Stimulated activated CD4-positive, alpha-beta T cell treated with anti-CD3 and anti-CD28 coated beads, Interleukin-12 subunit alpha, Interleukin-12 subunit beta, amount 100 ng/mL, for 4 hours (primary cell): ENCODE measurements at places on chromosomes 7 and 10.

GRCh38 chr10:121596689-121597503, 1.3 kb downstream of the FGFR2 start:
- DNase-seq: no peak

GRCh38 chr10:14244147-14244546, 86.6 kb downstream of the FRMD4A start:
- DNase-seq: no peak

DNA sequence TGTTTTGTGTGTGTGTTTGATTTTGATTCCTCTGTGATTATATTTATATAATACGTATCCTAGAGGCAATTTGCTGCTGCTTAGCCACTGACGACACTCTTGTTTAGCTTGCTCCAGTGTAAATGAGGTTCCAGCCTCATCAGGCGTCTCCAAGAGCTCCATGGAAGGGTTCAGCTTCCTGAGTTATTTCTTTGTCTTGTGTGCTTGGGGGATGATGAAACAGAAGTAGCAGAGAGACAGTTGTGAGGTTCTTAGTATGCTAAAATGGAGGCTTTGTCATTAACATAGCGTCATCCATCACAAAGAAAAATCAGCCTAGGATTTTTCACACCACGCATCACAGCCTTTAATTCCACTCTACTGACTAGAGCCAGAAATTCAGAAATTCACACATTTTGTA, 85.1 kb downstream of the KLF6 start:
- no peak for DNase-seq

DNA sequence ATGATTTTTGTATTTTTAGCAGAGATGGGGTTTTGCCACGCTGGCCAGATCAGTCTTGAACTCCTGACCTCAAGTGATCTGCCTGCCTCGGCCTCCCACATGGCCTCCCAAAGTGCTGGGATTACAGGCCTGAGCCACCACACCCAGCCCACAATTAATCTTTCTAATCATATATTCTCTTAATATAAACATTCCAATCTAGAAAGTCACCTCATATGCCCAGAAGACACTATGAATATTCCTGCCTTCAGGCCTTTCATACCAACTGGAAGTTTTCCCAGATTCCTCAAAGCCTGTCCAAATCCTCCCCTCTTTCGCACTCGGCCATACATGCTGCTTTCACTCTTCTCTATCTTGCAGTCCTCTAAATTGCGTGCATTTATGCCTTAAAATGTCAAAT, 32.6 kb downstream of the PDZD8 start:
- DNase-seq: no peak

- DNase-seq: no peak
Observed at GRCh38 chr7:80318081-80318480, 183.4 kb downstream of the GNAI1 start.

DNA sequence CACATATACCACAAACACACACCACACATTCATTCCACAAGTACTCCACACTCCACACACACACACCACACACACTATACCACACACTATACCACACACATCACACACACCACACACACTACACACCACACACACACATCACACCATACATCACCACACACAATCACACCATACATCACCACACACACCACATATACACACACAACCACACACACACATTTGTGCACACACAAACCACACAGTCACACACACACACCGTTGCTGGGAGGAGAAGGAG, 112.8 kb downstream of the PTPN20 start:
- DNase-seq: no peak

- DNase-seq: no peak
Observed at GRCh38 chr7:148276314-148277041, 314.1 kb upstream of the C7orf33 start.

- no peak for DNase-seq
Observed at GRCh38 chr10:3347413-3348182, 175.0 kb upstream of the PITRM1 start.

DNA sequence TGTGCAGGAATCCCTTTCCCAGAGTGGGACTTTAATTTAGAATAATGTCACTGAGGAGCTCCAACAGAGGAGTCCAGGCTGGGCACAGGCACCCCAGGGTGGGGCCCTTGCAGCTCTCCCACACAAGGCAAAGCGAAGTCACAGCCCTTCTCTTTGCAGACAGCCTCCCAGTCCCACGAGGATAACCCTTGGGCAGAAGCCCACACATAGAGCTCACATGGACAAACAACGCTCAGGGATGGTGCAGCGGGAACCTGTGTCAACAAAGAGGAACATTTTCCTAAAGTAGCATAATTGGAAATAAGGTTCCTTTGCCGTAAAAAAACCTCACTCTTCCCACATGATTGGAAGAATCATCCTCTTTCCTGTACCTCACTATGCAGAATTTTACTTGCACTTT, 29.3 kb upstream of the GGCT start:
- DNase-seq: no peak

GRCh38 chr10:9069136-9069535, 1014.6 kb downstream of the GATA3 start:
- DNase-seq: no peak

DNA sequence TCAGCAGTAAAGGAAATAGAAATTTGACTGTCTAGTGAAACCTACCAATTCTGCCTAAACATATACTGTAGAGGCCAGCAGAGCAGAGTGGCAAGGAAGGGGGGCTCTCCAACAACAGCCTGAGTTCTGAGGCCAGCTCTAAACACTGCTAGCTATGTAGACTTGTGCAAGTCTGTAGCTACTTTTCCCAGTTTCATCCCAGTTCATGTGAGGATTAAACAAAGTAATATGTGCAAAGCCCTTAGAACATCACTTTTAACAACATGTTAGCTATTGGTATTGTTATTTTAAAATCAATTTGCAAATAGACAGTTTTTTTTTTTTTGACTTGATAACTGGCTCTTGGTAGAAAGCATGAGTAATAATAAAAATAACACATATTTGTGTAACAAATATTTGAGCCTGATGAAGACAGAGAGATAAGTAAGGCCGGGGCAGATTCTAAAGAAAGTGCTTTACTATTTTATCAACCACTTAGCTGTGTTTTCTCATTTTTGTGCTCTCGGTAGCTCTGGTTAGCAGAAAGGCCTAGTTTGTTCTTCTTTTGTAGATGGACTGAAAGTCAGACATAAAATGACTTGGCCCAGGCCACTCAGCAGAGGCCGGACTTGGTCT, 9.3 kb downstream of the CHST12 start:
- no peak for DNase-seq

DNA sequence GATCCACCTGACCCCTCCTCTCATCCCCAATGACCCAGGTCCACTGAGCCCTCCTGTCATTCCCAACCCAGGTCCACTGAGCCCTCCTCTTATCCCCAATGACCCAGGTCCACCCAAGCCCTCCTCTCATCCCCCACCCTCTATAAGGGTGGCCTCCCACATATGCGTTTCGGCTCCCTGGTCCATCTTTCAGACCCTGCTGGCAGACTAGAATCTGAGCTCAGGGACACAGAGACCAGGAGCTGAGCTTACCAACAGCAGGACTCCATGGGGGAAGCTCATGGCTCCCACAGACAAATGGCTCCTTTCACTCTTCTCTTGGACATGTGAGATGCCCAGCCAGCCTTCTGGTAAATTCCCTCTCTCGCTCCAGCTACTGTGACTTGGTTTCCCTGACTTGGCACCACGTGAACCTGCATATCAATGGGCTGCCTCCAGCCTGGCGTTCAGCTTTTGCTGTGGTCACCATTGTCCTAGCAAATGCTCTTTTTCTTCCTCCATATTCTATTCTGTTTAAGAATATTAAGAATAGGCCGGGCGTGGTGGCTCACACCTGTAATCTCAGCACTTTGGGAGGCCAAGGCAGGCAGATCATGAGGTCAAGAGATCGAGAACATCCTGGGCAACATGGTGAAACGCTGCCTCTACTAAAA, 24.8 kb upstream of the INPP5A start:
- no peak for DNase-seq

GRCh38 chr7:8295638-8296361, 33.8 kb upstream of the ICA1 start:
- no peak for DNase-seq

DNA sequence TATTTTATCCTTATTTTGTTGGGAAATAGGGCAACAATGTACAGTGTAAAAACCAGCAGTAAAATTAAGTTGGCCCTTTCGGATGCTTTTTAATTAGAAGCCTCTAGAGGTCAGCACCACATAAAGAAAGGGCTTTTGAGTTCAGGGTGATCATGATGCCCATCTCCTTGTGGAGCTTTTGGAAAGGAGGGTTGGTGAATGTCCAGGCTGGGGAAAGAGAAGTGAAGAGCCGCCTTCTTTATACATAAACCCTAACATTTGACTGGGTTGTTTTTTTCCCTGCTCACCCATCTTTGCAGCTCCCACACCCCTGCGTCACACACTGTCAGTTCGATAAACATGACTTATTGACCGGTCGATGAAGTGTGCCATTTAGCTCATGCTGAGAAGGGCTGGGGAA, 29.8 kb downstream of the MTURN start:
- no peak for DNase-seq

DNA sequence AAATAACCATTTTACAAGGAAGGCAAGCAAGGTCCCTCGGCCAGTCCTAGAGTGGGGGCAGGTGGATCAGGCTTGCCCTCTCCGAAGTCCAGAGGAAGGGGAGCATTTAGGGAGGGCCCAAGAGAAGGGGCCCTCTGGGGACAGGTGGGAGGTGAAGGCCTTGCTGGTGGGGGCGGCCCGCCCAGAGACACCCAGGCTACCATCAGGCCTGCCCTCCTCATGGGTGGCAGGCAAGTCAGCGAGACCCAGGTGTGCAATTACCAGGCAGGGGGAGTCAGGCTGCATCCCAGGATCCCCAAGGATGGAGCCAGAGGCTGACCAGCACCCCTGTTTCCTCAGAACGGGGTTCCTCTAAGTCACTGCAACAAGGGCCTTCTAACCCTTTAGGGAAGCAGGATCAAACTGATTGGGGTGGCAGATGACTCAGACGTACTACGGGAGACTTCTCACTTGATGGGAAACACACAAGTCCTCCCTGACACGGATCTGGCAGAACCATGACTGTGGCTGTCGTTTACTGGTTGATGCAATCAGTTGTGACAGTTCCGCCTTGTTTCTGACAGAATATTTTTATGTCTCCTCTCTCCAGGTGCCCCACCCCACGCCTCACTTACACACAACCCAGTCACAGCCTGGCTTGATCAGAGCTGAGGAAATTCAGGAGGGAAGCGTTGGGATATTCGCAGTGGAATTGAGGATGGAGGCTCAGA, 8.2 kb downstream of the LOXL4 start:
- DNase-seq: no peak

GRCh38 chr7:41889040-41889439, 186.2 kb upstream of the INHBA start:
- DNase-seq: no peak

GRCh38 chr7:153518201-153518984, 533.8 kb upstream of the DPP6 start:
- DNase-seq: no peak
